C1 segment of cervical spinal cord (tissue), 14 donors: ENCODE measurements at places on chromosomes 6 and 20.

- DNase-seq: no peak
Observed at GRCh38 chr20:45970646-45971424, 1.2 kb downstream of the ZNF335 start.

DNA sequence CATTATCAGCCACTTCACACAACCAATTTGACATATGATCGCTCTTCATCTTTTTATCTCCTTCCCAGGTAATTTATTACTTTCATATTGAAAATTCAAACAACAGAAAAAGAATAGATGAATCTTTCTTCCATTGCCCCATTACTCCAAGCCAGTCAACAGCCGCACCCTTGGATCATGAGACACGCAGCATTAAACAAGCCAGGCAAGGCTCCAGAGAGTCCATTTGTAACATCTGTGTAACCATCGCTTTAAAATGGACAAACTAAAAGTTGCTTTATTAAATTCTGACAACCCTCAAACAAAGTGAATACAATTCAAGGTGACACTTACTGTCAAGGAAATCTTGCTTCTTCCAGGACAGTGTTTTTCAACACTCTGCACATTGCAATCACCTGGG lies 200.3 kb downstream of the EPM2A start:
- no peak for DNase-seq

- DNase-seq: no peak
Observed at GRCh38 chr6:38175786-38176185, 356.3 kb downstream of the ZFAND3 start.

GRCh38 chr6:140276133-140276532 lies 901.7 kb upstream of the CITED2 start:
- DNase-seq: no peak

DNA sequence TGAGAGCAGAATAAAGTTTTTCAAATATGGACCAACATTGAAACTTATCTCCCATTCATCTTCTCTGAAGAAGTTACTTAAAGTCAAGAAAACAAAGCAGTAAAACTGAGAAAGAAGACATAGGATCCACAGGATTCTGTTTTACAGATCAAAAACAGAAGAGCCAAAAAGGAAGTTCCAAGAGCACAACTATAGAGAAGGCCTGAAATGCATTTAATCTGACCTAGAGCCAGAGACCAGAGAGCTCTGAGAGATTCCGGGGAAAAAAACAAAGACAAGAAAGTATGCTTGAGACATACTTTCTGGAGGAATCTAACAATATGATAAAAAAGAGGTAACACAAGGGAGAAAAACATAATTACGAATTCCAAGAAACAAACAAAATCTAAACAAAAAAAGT lies 26.1 kb downstream of the SRPK1 start:
- no peak for DNase-seq

GRCh38 chr6:162638931-162639574 lies 88.5 kb downstream of the PRKN start:
- DNase-seq: no peak

- no peak for DNase-seq
Observed at GRCh38 chr20:36153736-36154699, 522 bp upstream of the EPB41L1 start.

DNA sequence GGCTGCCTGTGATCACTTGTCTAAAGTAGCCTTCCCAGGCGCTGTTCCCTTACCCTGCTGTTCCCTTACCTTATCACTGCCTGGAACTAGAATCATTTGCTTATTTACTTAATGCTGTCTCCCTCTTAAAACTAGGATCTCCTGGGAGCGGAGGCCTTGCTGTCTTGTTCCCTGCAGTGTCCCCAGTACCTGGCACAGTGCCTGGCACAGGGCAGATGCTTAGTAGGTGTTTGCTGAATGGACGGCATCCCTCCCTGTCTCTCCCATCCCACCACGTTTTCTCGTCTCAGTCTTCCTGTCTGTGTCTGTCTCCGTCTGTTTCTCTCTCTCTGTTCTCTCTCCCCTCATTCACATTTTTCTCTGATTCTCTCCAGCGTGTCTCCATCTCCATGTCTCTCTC lies 99.9 kb upstream of the MYL9 start:
- DNase-seq: no peak

DNA sequence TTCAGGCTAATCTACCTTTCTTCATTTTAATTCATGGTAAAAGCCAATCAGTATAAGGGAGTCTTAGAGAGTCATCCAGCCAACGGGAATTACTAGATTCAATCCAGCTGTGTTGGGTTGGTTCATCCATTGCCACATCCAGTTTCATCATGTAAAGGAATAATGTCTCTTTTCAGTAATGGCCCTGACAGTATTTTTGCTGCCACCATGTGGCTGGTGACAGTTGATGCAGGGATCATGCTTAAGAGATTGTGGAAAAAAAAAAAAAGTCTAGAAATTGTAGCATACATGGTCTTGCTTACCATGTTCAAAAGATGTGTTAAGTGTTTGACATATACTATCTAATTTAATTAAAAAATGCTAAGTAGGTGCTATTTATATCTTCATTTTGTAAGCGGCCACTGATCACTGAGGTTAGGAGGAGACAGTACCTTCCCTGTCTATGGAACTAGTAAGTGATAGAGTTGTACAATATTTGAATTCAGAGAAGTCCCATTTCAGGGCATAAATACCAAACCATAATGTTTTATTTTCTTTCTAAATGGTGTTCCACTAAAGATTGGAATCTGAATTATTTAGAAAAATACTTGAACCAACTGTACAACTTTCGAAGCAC lies 135.9 kb downstream of the KHDRBS2 start:
- no peak for DNase-seq

- DNase-seq: no peak
Observed at GRCh38 chr6:159680104-159680503, 12.9 kb downstream of the SOD2 start.

GRCh38 chr6:55825402-55826051 lies 49.9 kb downstream of the BMP5 start:
- DNase-seq: no peak

DNA sequence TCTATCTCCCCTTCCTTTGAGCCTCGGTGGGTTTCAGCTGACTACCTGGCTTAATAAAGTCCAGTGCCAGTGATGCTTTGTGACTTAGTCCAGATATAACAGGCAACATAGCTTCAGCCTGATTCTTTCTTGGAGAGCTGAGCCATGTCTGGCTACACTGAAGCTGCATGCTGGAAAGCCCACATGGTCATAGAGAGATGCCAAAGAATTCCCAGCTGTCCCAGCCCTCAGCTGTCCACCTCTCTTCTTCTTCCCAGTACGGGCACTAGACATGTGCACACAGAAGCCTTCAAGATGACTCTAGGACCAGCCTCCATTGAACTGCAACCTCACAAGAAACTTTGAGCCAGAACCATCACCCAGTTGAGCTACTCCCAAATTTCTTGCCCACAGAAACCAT lies 154.1 kb upstream of the MYLIP start:
- no peak for DNase-seq

DNA sequence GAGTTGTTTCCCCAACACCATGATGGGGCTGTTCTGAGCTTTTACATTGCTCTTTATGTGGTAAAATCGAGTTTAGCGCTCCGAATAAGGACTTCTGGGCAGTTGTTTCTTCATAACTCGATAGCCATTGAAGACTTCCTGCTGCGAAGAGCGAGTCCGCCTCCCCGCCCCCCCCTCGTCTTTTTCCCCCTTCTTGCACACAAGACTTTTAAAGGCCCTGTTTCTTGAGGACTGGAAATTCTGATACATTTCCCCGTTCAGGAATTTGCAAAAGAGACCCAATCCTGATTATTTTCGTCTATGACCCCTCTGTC lies 1.5 kb upstream of the CITED2 start:
- DNase-seq: no peak

- no peak for DNase-seq
Observed at GRCh38 chr6:125471667-125472066, 169.9 kb upstream of the HDDC2 start.

GRCh38 chr6:85418059-85418458 lies 31.8 kb upstream of the NT5E start:
- DNase-seq: no peak

GRCh38 chr20:11192106-11192505 lies 518.3 kb upstream of the JAG1 start:
- no peak for DNase-seq

GRCh38 chr6:89952686-89953085 lies 58.4 kb downstream of the GJA10 start:
- DNase-seq: no peak

DNA sequence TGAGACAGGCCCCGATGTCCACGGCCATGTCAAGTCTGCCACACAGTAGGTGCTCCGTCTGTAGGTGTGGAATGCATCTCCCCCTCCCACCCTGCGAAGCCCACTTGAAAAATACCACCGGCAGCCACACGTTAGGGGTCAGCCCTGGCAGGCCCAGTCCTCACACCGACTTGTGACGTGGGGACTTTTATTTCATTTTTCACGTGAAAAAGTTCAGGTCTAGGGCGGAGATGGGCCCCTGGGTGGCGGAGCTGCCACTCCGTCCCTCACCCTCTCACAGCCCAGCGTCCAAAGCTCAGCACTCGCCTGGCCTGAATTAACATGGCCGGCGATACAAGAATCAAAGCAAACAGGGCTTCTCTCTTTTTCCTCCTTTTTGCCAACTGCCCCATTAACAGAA lies 3.8 kb upstream of the TUBB1 start:
- no peak for DNase-seq

- no peak for DNase-seq
Observed at GRCh38 chr6:24738741-24739140, 19.8 kb upstream of the C6orf62 start.

- no peak for DNase-seq
Observed at GRCh38 chr20:32316667-32317066, 39.2 kb downstream of the KIF3B start.

GRCh38 chr20:36591854-36592641 lies 13.5 kb upstream of the RAB5IF start:
- DNase-seq: no peak

DNA sequence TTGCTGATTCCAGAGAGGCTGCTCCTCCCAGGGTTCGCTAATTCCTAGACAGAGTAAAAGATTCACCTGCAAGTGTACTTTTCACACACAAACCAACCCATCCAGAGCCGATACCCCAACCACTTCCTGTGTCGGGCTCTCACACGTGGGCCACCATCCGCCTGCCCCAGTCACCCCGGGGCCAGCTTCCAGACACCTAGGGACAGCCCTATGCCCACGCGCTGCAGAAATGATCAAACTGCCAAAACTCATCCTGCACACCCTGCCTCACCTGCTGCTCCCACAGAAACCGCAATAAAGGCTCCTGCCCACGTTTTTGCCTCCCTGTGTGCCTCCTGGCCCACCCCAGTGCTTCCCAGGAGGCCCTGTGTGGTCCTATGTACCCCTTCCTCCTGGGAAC lies 59.5 kb downstream of the PSMG4 start:
- no peak for DNase-seq

- DNase-seq: no peak
Observed at GRCh38 chr6:75201901-75202672, 3.8 kb downstream of the COL12A1 start.

DNA sequence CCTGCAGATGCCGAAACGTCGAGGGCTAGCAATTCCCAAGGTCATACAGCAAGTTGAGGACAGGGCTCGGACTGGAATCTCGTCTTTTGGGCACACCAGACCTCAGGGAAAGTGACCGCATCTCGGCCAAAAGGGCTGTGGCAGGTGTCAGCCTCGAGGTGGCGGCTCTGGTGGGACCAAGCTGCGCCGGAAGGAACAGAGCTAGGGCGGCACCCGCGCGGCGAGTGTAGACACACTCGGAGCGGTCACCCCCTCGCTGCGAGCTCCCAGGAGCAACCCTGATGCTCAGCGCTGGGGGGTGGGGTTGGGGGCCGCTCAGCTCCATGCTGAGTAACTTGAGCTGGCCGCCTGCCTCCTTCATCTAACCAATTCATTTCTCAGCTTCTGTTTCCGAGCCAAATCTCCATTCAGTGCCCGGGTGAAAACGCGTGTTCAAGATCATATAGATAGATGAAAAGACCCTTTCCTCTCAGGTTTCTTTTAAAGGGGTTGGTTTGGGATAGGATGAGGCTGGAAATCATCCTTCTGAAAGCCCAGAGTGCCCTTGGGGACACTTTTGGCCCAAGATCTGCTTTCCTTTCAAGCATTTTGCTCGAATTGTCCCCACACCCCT lies 2.2 kb upstream of the TUBB2B start:
- DNase-seq: no peak

GRCh38 chr6:35077713-35078105 lies 63.4 kb downstream of the TCP11 start:
- no peak for DNase-seq

GRCh38 chr6:44000164-44000842 lies 126.9 kb downstream of the MRPL14 start:
- no peak for DNase-seq

- no peak for DNase-seq
Observed at GRCh38 chr6:30557683-30557981, 537 bp downstream of the PRR3 start.

DNA sequence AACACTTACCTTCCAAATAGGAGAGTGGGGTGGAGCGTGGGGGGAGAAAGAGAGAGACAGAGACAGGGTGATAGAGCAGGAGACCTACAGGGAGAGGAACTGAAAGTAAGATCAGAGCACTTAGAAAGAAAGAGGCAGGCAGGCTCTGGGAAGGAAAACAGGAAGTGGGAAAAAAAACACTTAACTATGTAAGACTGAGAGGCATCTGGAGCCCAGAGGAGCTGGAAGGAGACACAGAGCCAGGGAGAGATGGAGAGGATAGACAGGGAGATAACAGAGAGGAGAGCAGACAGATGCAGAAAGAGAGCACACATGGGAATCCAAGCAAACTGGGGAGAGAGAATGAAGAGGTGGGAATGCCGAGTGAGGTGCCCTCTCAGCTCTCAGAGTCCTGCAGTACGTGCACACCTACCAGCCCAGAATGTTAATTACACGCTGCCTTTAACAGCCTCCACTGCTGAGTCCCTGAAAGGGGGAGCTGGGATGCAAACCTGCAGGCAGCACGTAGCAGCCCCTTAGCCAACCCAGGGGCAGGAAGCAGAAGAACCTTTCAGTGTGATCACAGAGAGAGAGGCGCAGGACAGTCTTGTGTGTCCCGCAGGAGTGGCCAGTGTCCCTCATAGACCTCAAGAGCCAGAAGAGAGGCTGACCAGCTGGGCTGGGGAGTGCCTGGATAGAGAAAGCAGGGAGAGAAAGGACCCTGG lies 132.7 kb upstream of the LRFN2 start:
- no peak for DNase-seq

- no peak for DNase-seq
Observed at GRCh38 chr6:136897071-136897470, 25.0 kb upstream of the SLC35D3 start.

- DNase-seq: no peak
Observed at GRCh38 chr6:38364775-38365174, 275.0 kb downstream of the BTBD9 start.

- DNase-seq: no peak
Observed at GRCh38 chr6:136956590-136957544, 34.8 kb downstream of the SLC35D3 start.
